ENCODE measurements at places on chromosomes 2 and 18. TPM values are rescaled to one million over a fixed set of nuclear protein-coding genes. Genes with fewer than 3 reads are reported as not detected.

- no peak overlapping the region for H3K4me3 ChIP-seq
- no peaks in the 10 kb centered on the region for H3K27me3 ChIP-seq
- DNase-seq, result no peak
- H3K4me1 ChIP-seq, result peaks cover 3% of the 10 kb centered on the region
These were observed 61.4 kb downstream of the CPS1 start for GRCh38 chr2:210617732-210618330.

- H3K27me3 ChIP-seq, result peaks cover 32% of the 10 kb centered on the region
- H3K27ac ChIP-seq, result no peak overlapping the region
- no peaks in the 10 kb centered on the region for H3K36me3 ChIP-seq
- H3K4me1 ChIP-seq, result no peaks in the 10 kb centered on the region
These were observed 174.8 kb upstream of the ACAA2 start for GRCh38 chr18:49988101-49988500.

DNA sequence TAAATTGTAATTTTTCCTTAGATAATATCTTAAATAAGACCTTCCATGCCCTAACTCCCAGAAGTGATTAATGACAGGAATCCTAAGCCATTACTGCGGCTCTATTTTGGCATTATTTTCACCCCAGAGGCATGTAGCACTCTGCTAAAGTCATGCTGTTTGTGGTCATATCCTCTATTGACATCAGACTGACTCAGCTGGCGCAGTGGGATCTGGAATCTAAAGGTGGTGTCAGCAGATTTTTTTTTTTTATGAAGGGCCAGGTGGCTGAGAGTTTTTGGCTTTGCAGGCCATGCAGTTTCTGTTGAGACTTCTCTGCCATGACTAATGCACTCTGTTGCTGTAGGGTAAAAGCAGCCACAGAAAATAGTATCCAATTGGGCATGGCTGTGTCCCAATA lies 64.1 kb upstream of the ACVR1C start:
- peaks cover 25% of the 10 kb centered on the region for H3K4me1 ChIP-seq
- H3K36me3 ChIP-seq, result peaks cover 22% of the 10 kb centered on the region
- no peaks in the 10 kb centered on the region for H3K27me3 ChIP-seq
- no peak for DNase-seq
- peak overlapping the region; percentile 37 for H3K27ac ChIP-seq

DNA sequence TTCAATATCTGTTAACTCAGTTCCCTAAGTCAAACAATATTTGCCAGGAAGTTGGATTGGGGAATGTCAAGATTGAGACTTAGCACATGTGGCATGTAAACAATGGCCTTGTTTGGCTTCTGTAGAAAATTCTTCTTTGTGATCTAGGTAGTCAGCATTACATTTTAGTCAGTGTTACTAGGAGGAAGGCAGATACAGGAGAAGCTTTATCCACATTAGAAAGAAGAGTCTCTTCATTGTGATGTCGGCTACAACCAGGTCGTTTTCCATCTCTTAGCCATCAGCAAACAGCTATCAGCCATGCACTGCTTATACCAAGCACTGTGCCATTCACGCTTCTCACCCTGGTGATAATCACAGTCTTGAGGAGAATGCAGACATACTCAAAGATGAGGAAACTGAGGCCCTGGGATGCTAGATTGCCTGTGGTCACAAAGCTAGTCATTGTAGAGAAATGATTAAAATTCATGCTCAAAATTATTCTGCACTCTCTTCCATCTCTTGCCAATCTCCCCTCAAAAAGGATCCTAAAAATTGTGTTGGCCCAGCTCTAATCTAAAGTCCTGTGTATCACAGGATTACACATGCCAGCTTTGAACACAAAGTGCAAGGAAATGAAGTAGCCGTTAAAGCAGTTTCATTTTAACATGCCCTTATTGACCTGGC lies 3.2 kb downstream of the GALNT5 start:
- peaks cover 73% of the 10 kb centered on the region for H3K4me1 ChIP-seq
- peak overlapping the region; percentile 49 for H3K4me3 ChIP-seq
- H3K27ac ChIP-seq, result peak overlapping the region; percentile 78
- no peak for DNase-seq

DNA sequence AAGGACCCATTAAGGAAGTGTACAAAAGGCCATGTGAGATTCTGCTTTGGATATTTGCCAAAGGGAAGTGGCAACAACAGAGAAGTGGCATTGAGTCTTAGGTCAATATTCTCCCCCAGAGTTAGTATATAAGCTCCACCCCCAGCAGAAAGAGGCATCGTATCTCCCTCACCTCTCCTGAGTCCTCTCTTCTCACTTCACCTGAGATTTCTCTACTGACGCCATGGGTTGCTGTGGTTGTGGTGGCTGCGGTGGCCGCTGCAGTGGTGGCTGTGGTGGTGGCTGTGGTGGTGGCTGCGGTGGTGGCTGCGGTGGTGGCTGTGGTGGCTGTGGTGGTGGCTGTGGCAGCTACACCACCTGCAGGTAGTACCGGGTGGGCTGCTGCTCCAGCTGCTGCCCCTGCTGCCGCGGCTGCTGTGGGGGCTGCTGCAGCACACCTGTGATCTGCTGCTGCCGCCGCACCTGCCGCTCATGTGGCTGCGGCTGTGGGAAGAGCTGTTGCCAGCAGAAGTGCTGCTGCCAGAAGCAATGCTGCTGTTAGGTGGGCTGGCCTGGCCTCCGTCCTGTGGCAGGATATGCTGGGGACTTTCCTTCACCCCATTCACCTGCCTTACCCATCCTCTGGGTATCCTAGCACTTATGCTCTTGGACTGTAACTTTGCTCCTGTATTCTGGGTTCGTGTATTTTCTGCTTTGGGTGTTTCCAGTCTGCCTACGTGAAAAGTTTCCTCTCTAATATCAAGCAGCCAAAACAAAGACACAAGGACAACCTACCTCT lies 5.9 kb downstream of the SCYGR3 start:
- H3K27ac ChIP-seq, result no peak overlapping the region
- no peaks in the 10 kb centered on the region for H3K36me3 ChIP-seq
- DNase-seq, result no peak

Gene TMEFF2
- total RNA-seq, result 1.4 TPM

Gene ZNF513
- 15.3 TPM for total RNA-seq

Measured in chondrocyte (in vitro differentiated cells).